Thyroid gland (tissue), 4 donors: ENCODE measurements at places on chromosomes 5 and 9. TPM values are rescaled to one million over a fixed set of nuclear protein-coding genes. Genes with fewer than 3 reads are reported as not detected.

DNA sequence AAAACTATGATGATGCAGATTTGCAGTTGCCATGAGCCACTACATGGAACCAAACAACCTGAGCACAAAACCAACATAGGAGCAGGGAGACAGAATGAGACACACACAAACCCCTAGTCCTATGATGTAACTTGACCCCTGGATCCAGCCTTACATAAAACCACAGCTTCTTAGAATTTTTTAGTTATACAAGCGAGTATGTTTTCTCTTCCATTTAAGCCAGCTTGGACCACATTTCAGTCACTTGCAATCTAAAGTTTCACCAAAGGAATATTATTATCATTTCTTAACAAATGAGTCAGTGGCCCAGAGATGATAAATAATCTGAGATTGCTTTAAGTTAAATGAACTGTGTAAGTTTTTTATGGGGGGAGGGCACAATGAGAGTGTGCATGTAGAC, 6.8 kb downstream of the SPOCK1 start:
- H3K4me3 ChIP-seq = no peak overlapping the region
- H3K36me3 ChIP-seq = no peaks in the 10 kb centered on the region
- no peak for DNase-seq
- H3K4me1 ChIP-seq = no peaks in the 10 kb centered on the region

- H3K4me3 ChIP-seq = no peak overlapping the region
- no peak overlapping the region for H3K27ac ChIP-seq
- no peak for DNase-seq
- peaks cover 65% of the 10 kb centered on the region for H3K36me3 ChIP-seq
Measured at GRCh38 chr9:131447600-131447999, 53.7 kb downstream of the PRRC2B start.

TAS2R1 gene
- not detected for total RNA-seq

GRCh38 chr9:105206821-105207699, 37.4 kb upstream of the SLC44A1 start:
- DNase-seq = no peak
- H3K27me3 ChIP-seq = no peaks in the 10 kb centered on the region
- H3K27ac ChIP-seq = no peak overlapping the region
- no peaks in the 10 kb centered on the region for H3K4me1 ChIP-seq
- no peaks in the 10 kb centered on the region for H3K36me3 ChIP-seq
- no peak overlapping the region for H3K4me3 ChIP-seq

POLR3G gene
- total RNA-seq = 4.0 TPM

GRCh38 chr5:123771715-123772114, 259.7 kb downstream of the CSNK1G3 start:
- no peak overlapping the region for H3K4me3 ChIP-seq
- H3K36me3 ChIP-seq = no peaks in the 10 kb centered on the region
- no peaks in the 10 kb centered on the region for H3K27me3 ChIP-seq
- no peak for DNase-seq
- no peak overlapping the region for H3K27ac ChIP-seq

- H3K27me3 ChIP-seq = no peaks in the 10 kb centered on the region
- peak overlapping the region; percentile 45 for H3K27ac ChIP-seq
- no peaks in the 10 kb centered on the region for H3K36me3 ChIP-seq
- no peak for DNase-seq
- no peak overlapping the region for H3K4me3 ChIP-seq
Measured at GRCh38 chr5:133953568-133954145, 14.8 kb downstream of the C5orf15 start.

HAUS6 gene
- 5.9 TPM for total RNA-seq

DNA sequence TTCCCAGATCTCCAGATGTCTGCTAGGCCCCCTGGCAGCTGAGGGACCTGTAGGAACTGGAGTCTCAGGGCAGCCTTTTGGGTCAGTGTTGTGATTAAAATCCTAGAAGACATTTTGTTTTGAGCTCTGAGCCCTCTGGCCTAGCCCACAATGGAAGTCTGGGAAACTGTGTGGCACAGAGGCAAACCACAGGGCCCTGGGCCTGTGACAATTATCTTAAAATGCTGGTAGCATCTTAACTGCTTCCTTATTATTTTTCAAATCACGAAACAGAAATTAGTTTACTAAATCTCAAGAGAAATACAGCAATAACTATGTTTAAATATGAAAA, 125.5 kb downstream of the STARD4 start:
- H3K4me1 ChIP-seq = no peaks in the 10 kb centered on the region
- H3K27me3 ChIP-seq = no peaks in the 10 kb centered on the region
- no peak overlapping the region for H3K27ac ChIP-seq
- no peak for DNase-seq
